Naive thymus-derived CD4-positive, alpha-beta T cell (primary cell): ENCODE measurements at places on chromosomes 6 and 20. TPM values are rescaled to one million over a fixed set of nuclear protein-coding genes. Genes with fewer than 3 reads are reported as not detected.

The SCUBE3 gene
- not detected in 2 replicates for total RNA-seq

DNA sequence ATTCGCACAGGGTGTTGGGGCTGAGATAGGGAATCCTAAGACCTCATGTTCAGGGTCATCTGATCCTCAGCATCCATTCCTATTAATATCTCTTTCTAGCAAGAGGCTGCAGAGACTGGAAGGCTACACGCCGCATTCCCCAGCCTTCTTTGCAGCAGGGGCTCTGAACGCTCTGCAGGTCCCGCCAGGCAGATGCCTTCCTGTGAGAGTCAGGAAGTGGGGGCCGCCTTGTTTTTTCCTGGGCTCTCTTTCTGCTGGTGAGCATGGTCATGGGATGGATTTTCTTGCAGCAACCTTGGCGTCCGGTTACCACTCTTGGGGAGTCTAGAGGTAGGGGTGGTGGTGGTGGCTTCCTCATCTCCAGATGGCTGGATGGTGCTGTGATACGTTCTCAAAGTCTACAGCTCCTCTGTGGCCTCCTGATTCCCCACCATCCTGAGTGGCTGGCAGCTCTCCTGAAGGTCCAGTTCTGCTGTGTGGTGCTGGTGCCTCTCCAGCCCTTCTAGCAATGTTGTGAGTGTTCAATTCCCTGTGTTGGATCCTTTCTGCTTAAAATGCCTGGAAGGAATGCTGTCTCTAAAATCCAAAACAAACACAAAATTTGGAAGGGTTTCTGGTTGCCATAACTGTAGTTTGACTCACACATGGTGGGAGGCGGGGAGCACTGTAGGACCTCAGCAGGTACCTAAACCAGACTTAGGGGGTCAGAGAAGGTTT, 111.9 kb downstream of the CEBPB start:
- no peak overlapping the region for H3K4me3 ChIP-seq
- no peak overlapping the region for H3K27ac ChIP-seq
- no peaks in the 10 kb centered on the region for H3K36me3 ChIP-seq
- DNase-seq: no peak
- H3K27me3 ChIP-seq: no peaks in the 10 kb centered on the region

DNA sequence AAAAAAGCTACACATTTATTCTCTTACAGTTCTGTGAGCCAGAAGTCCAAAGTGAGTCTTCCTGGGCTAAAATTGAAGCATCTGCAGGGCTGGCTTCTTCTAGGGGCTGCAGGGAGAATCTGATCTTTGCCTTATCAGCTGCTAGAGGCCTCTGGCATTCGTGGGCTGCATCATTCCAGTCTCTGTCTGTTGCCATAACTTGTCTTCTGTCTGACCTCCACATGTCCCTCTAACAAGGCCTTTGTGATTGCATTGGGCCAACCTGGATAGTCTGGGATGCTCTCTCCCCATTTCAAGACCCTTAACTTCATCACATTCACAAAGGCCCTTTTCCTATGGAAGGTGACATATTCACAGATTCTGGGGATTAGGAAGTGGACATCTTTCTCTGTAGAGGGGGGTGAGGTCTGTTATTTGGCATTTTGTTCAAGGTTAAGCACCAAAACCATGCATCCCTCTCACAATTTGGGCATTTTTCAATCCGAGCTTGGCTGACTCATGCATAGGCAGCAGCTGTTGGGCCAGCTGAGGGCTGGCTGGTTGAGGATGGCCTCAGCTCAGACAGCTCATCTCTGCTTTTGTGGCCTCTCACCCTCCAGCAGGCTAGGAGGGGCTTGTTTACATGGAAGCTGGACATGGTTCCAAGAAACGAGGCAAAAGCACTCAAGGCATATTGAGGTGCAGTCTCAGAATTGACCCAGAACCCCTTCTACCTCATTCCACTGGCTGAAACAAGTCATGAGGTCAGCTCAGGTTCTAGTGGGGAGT, 116.1 kb upstream of the NXT1 start:
- DNase-seq: no peak
- H3K4me1 ChIP-seq: no peaks in the 10 kb centered on the region
- H3K36me3 ChIP-seq: no peaks in the 10 kb centered on the region
- H3K4me3 ChIP-seq: no peak overlapping the region

DNA sequence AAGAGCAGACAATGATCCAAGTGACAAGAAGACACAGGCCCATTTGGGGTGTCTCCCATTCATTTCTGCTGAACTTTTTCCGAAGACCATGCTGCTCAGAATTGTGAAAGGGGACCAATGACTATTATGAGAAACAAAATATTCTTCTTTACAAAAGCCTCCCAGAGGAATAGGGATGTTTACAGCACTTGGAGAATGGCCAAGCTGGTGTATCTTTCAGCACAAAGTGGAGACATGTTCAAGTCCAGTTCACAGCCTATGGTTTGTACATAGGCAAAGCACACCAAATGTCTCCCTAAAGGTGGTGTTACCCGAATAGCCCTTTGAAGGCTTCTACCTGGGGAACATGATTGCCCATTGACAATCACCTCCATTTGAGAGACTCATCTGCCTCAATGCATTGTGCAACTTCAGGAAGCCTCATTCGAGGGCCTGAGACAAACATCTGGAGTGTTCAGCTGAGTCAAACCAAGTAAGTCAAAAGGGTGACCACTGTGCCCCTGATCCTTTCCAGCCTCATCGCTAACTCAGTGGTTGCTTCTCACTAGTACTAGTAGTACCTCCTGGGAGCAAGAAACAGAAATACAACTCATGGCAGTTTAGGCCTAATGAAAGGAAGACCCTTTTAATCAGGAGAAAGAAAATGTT, 451.0 kb upstream of the MARCKS start:
- H3K36me3 ChIP-seq: no peaks in the 10 kb centered on the region
- DNase-seq: no peak
- H3K4me3 ChIP-seq: no peak overlapping the region
- H3K27me3 ChIP-seq: no peaks in the 10 kb centered on the region

GRCh38 chr20:49641683-49642656, 71.7 kb downstream of the B4GALT5 start:
- H3K4me3 ChIP-seq: no peak overlapping the region
- H3K27ac ChIP-seq: no peak overlapping the region

DNA sequence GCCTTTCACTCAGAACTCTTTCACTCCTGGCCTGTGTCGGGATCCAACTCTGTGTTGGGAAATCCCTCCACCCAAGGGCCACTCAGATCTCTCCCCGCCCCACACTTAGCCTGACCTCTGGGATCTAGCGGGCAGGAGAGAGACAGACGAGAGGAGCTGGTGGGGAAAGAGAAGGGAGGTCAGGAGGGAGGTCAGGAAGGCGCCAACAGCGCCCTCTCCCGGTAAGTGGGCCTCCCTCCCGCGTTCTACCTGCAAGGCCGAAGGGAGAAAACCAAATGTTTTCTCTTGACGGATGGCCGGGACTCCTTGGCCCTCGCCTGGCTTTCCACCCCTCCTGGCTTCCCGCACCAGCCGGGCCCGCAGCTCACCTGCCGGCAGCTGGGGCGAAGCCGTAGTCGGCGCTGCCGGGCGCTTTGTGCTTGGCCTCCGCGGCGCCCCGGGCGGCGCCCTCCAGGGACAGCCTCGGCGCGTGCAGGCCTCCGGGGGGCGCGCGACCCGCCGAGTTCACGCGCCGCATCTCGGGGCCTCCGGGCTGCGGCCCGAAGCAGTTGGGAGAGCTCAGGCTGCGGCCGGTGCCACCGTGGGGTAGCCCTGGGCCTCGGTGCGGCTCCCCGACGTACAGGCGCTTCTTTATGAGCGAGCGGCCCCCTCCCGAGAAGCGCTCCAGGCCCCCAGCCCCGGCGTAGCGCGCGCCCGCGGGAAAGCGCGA, 38.2 kb downstream of the C6orf132 start:
- DNase-seq: peak; percentile 79
- H3K27ac ChIP-seq: peak overlapping the region; percentile 41
- peak overlapping the region; percentile 68 for H3K4me3 ChIP-seq
- no peaks in the 10 kb centered on the region for H3K27me3 ChIP-seq
- H3K4me1 ChIP-seq: peaks cover 4% of the 10 kb centered on the region
